ENCODE measurements at places on chromosomes 6 and 20. TPM values are rescaled to one million over a fixed set of nuclear protein-coding genes. Genes with fewer than 3 reads are reported as not detected.

Gene ARMC12
- 0.34 TPM for total RNA-seq

Gene MYBL2
- total RNA-seq: 53.2 TPM

Gene TRIM40
- not detected for total RNA-seq

Gene KIZ
- total RNA-seq: 15.0 TPM

Gene C6orf163
- total RNA-seq: 0.82 TPM

Gene TRIM15
- total RNA-seq: not detected

Gene RSPH4A
- total RNA-seq: 0.40 TPM

Gene MTHFD1L
- 38.6 TPM for total RNA-seq

Gene MLN
- total RNA-seq: not detected

Gene ASIP
- not detected for total RNA-seq

Gene MAP1LC3A
- total RNA-seq: 39.9 TPM

Gene KHDRBS2
- 0.45 TPM for total RNA-seq

Gene TOP1
- total RNA-seq: 38.8 TPM

Gene BPIFA2
- total RNA-seq: not detected

Gene LZTS3
- 3.6 TPM for total RNA-seq

Gene SSTR4
- total RNA-seq: not detected

Gene ATP6V1G2
- 0.26 TPM for total RNA-seq

Gene GLP1R
- not detected for total RNA-seq

Gene KCNK16
- total RNA-seq: not detected

Gene SIRPB1
- 4.5 TPM for total RNA-seq

Gene CD24
- not detected for total RNA-seq

Gene SLC25A27
- 10.6 TPM for total RNA-seq

Gene EFCAB8
- total RNA-seq: not detected

Gene FAM184A
- total RNA-seq: 4.3 TPM

Gene CFAP61
- total RNA-seq: 0.13 TPM

Gene GOPC
- total RNA-seq: 13.4 TPM

Gene MICAL1
- 22.5 TPM for total RNA-seq

Gene TREM2
- total RNA-seq: not detected

Gene PHACTR1
- total RNA-seq: 0.23 TPM

Gene C20orf96
- total RNA-seq: 1.1 TPM

Gene ADNP
- total RNA-seq: 35.9 TPM

Gene TMEM244
- total RNA-seq: 0.75 TPM

Gene KIFC1
- total RNA-seq: 37.4 TPM

All from A375 (cell line).